DMS79 treated with DMSO at 0.1 percent for 48 hours (cell line): ENCODE measurements at places on chromosomes 13 and 19.
A peak's percentile ranks its signal among the peaks of the same experiment; 100 is the strongest.

GRCh38 chr19:50728084-50728737, 5.0 kb downstream of the CLEC11A start:
- peak; percentile 29 for DNase-seq

DNA sequence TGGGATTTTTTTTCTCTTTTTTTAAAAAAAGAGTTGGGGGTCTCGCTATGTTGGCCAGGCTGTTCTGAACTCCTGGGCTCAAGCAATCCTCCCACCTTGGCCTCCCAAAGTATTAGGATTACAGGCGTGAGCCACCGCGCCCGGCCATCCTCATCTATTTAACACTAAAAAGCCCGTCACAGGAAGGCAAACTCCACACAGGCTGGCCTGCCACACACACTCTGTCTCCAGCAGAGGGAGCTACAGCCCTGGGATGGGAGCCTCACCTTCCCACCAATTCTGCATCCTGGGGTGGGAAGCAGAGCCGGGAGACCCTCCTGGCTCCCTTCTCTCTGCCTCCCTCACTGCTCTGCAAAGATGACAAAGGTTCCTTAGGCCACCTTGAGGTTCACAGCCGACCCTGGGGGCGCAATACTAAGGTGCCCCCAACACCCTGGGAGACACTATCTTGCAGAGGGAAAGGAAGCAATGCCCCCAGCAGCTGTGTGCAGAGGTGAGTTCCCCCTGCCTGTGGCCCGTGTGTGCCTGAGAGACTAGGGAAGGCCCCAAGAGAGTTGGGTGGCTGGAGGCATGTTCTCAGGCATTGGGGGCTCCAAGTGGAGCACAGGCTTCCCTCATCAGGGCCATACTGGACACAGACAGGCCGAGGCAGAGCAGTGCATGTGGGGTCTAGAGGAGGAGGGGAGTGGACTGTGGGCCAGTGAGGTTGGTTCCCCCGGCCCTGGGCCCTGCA, 27.4 kb upstream of the TIMM44 start:
- DNase-seq = peak; percentile 13

DNA sequence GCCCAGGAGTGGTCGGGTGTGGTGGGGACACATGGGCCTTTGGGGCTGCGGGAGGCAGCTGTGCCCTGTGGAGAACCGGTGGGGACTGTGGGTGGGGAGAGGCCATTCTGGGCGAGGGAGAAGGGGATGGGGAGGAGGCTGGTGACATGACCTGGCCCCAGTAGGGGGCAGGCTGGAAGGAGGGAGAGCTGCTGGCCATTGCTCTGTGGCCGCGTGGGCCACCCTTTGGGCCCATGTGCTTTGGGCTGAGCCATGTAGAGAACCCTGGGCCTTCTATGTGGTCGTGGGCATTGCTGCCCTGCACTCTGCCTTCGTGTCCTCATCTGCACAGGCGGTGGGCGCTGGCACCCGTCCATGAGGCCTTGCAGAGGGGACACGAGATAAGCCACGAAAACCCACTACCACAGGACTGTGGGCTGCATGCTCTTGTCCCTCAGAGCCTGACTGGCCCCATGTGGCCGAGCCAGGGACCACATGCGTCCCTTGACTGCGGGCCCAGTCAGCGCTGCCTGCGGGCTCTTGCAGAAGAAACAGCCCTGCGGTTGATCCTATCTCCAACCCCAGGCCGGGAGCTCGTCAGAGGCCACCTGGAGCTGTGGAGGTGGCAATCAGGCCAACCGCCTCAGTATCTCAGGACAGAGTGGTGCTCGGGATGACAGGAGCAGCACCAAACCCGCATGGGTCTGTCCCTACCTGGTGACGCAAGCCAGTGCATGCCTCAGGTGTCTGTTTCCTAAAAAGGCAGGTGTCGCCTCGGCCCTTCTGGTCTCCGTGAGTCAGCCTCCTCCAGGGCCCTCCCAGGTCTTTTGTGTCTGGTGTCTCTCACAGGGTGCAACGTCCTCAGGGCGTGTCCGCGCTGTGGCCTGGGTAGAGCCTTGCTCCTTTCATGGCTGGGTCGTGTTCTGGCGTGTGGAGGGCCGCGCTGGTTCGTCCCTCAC, 14.3 kb downstream of the FZR1 start:
- DNase-seq = no peak

DNA sequence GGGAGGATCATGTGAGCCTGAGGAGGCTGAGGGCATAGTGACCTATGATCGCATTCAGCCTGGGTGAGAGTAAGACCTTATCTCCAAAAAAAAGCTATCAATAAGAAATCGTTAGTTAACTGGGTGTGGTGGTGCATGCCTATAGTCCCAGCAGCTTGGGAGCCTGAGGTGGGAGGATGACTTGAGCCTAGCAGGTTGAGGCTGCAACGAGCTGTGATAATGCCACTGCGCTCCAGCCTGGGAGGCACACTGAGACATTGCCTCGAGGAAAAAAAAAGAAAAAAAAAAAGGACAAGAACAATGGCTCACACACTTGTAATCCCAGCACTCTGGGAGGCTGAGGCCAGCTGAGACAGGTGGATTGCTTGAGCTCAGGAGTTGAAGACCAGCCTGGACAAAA, 16.2 kb downstream of the PSPC1 start:
- DNase-seq = no peak
